ENCODE measurements at places on chromosomes 11 and 22.

GRCh38 chr11:86134580-86135318, 65.9 kb upstream of the PICALM start:
- DNase-seq = no peak

DNA sequence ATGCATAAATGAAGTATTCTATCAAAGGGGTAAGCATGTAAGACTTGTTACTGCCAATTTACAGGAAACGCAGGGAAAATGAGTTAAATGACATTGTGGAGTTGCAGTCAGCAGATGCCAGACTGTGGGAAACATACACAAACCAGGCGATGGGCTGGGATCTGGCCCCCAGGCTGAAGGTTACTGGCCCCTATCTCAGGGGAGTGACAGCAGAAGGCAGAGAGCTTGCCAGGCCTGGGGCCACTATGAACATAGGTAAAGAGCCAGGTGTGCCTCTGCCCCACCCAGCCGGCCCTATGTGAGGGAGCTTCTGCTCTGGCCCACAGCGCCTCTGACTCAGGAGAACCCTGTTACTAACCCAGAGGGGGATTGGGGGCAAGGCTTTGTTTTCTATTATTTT, 26.1 kb upstream of the SLC25A1 start:
- no peak for DNase-seq

DNA sequence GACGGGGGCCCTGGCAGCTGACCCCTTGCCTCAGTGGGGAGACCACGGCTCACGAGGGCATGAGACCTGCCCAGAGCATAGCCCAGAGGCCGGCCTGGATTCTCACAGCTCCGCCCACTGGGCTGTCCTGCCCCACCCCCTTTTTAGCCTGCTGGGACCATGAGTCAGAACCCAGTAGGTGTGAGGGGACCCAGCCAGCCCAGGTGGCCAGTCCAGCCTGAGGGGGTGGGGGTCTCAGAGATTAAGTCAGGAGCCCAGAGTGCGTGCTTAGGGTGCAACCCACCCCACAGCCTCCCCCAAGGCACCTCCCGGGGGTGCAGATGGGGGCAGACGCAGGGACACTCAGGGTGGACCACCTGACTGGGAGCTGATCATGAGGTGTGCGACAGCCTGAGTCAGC, 40.1 kb upstream of the PPARA start:
- DNase-seq = no peak

- DNase-seq = no peak
Observed at GRCh38 chr22:17438026-17438425, 68.8 kb downstream of the CECR2 start.

DNA sequence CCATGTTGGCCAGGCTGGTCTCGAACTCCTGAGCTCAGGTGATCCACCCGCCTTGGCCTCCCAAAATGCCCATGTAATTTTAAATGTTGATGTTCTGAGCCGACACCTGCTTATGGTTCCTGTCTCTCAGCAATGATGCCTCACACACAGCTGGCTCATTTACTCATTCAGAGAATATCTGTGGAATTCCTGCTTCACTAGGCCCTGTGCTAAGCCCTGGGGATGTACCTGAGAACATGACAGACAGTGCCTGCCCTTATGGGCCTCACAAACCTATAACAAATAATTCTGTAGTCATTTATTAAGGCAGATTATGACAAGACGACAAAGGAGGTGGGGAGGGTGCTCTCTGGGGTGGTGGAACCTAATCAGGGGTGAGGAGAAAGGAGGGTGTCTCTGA, 93.7 kb downstream of the PRR5L start:
- DNase-seq = no peak

DNA sequence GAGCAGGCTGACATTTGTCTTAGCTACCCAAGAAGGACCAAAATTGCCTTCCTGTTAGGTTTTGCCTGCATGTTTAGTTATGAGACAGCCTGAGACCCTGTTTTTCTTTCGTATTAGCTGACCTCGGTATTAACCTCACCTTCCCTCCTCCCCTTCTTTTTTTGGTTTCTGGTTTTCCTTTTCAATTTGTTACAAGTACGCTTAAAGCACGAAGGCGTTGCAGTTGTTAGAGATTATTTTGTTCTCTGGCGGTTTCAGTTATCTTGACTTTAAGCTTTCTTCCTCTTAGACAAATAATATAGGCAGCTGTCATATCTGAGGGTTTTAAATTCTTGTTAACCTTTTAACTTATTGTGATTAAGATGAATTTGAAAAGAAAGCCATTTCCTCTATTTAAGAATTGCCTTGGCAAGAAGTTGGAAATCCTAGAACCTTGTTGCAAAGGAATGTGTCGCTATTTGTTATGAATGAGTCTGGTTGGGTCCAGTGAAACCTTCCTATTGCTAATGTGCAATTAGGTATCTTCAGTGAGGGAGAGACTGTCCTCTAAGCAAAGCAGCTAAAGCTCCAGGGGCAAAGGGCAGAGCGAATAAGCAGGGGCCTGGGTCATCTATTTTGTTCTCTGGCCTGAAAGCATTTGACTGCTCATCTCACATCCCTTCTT, 45.7 kb downstream of the PACS1 start:
- no peak for DNase-seq

DNA sequence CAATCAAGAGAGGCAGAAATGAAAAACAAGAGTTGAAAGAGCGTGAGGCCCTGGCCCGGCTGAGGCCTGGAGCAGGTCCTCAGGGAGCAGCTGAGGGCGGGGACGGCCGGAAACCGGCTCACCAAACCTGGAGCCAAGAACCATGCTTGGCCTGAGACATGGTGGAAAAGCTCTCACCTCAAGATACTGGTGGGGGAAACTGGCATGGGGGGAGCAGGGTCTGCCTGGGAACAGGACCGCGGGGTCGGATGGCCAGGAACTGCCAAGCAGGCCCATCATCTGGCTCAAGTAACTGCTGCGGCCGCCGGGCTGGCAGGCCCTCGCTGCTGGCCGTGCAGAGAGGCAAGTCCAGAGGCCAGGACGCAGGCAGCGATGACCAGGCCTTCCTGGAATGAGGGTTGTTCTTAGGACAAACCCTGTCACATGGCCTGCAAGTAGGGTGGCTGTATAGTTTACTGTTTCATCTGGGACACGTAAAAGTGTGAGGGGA, 18.9 kb upstream of the WNT11 start:
- DNase-seq = no peak

Measured in NCI-H510A (cell line).